ENCODE measurements at places on chromosomes 6 and 20. TPM values are rescaled to one million over a fixed set of nuclear protein-coding genes. Genes with fewer than 3 reads are reported as not detected.

Gene MEI4
- total RNA-seq: 3.4 TPM

Gene PPP1R16B
- 2.6 TPM for total RNA-seq

Gene ALDH5A1
- total RNA-seq: 3.4 TPM

Gene PACSIN1
- total RNA-seq: 0.72 TPM

Gene SNAI1
- not detected for total RNA-seq

Gene GSTA2
- total RNA-seq: 3.4 TPM

- no peak for DNase-seq
These were observed 20.6 kb upstream of the ARHGAP18 start for GRCh38 chr6:129730477-129731165.

- no peak for DNase-seq
These were observed 51.5 kb downstream of the SLC23A2 start for GRCh38 chr20:4949833-4950178.

- no peak for DNase-seq
These were observed 30.1 kb downstream of the PIM1 start for GRCh38 chr6:37200085-37200484.

DNA sequence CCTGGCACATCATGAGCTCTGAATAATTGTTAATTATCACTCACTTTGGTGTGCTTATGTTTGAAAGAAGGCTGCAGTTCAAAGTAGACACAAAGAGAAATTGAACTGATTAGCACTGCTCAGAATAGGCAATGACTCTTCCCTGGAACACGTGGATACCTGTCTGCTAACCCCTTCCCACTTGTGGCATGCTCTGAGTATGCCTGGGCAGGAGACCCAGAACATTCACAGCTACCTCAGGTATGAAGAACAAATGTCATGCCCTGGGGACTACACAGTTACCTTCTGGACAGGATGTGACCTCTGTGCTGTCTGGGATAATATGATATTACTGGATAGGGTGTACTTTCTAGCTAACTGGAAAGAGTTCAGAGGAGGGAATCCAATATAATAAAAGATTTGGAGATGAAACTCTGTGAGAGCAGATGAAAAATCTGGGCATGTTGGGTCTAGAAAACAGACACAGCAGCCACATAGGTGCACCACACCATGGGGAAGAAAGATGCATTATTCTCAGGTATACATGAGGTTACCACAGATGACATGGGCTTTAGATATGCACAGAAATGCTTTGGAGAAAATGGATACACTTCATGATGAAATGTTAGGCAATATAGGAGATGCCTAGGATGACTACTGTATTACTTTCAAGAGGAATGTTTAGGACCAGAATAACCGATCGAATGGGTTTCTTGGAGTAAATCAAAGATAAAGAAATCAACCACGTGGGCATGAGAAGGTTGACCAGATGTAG, 324.2 kb upstream of the PREP start:
- no peak for DNase-seq

GRCh38 chr6:106670236-106670635, 40.9 kb downstream of the QRSL1 start:
- no peak for DNase-seq

DNA sequence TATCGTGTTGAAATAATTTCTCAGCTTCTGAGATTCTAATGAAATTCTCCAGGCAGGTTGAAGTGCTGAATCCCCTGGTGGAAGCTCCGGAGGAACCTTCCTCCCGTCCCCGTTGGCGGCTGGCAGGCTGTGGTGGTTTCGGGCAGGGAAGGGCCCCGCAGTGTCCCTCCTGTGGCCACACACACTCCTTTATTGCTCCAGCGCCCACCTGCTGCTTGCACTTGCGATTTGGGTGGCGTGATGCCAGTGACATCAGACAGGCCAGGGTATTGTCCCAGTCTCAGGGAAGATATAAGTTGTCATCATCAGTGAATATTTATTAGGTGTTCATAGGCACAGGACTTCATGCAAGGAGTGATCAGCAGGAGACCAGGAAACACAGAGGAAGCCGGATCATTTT, 530.4 kb downstream of the QKI start:
- DNase-seq: no peak

GRCh38 chr6:137136065-137136464, 37.4 kb downstream of the IL22RA2 start:
- no peak for DNase-seq

GRCh38 chr6:137737836-137738596, 129.0 kb upstream of the TNFAIP3 start:
- DNase-seq: no peak

DNA sequence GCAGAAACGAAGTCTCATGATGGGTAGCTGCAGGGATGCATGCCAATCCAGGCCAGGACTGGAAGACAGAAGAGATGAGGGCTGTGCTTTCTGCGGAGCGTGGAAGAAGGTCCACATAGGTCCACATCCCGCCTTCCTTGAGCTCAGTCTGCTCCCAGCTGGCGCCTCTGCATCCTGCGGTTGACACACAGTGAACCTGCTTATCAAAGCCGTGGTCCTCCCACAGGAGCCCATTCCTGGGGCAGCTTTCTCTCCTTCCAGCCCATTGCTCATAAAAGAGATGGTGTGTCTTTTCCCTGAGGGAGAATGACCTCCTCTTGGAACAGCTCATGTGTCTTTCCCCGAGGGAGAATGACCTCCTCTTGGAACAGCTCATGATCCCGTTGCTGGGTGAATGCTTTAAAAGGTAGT, 225.4 kb downstream of the CDH4 start:
- no peak for DNase-seq

GRCh38 chr20:23628402-23629016, 9.2 kb downstream of the CST3 start:
- no peak for DNase-seq

DNA sequence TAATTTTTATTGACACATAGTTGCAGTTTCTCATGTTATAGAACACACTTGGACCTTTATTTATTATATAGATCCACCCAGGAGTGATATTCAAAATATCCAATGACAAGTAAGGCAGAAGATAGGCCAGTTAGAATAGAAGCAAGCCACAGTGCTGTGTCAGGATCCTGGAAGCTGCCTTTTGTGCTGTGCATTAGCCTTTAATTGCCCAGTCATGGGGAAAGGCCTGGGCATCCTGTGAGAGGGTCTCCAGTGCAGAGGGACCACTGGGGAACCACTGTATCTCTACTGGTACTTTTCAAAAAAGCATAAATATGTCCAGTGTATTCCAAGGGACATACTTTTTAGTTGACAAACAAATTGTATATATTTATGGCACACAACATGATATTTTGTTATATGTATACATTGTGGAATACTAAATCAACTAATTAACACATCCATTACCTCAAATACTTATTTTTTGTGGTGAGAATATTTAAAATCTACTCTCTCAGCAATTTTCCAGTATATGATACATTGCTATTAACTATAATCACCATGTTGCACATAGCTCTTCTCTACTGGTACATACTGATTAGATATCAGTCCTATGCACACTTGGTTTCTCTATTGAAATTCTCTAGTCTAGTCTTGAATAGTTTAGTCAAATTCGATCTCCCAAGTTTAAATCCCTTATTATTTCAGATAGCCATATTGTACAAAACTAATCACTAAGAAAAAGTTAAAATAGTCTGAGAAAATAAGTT, 59.5 kb downstream of the CDC40 start:
- no peak for DNase-seq

- DNase-seq: no peak
These were observed 135.1 kb upstream of the ENPP5 start for GRCh38 chr6:46305833-46306232.

- DNase-seq: no peak
These were observed 454.2 kb downstream of the GRIK2 start for GRCh38 chr6:101847690-101848089.

DNA sequence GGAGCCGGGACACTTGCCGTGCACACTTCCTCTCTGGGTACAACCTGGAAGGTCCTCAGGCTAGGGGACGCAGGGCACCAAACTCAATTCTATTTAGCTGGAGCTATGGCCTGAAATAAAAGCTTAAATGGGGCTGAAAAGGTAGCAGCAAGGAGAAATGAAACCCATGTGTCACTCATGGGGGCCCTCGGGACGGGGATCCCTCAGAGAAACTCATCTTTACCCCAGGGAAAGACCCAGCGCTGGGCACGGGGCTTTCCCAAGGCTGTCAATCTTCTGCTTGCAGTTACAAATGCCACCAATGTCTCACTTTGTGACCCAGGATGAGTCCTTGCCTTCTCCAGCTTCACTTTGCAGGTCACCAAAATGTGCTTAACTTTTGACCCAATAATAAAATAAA, 16.5 kb downstream of the SNAI1 start:
- DNase-seq: no peak

- peak; percentile 77 for DNase-seq
These were observed 17.8 kb upstream of the HMGN4 start for GRCh38 chr6:26520237-26520849.

DNA sequence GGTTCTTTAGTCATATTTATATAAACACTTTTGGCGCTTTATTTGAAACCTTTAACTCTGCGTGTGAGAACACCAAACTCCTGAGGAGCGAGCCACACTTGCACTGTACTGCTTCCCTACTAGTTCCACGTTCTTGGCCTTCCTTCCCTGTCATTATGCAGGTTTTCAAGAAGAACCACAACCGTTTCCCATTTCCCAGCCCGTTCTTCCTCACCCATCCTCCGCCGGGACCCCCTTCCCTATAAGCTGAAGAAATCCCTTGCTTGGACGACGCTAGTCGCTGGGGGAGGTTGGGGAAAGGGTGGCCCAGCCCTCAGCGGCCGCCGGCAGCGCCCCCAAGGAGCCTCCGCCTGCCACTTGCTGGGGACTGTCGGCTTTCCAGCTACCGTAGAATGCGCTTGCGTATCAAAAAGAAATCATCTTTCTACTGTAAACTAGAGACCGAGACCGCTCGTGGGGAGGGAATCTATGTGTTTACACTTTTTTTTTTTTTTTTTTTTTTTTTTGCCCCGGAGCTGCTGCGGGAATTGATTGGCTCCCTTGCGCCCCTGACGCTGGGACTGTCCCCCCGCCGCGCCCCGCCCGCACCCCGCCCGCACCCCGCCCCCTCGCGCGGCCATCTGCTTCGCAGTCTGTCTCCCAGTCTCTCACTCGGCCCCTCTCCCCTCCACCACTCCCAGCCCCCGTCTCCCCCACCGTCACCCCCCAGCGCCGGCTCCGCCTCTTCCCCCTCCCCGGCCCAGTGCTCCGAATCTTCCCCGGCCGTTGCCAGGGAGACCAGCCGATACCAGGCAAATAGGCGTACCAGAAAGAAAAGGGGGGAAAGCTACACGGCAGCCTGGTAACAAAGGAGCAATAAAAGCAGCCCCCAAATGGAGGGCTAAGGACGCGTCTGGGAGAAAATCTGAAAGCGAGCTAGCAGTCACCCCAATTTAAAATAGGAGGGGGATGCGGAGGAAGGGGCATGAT, 2.3 kb upstream of the MARCKS start:
- peak; percentile 95 for DNase-seq

DNA sequence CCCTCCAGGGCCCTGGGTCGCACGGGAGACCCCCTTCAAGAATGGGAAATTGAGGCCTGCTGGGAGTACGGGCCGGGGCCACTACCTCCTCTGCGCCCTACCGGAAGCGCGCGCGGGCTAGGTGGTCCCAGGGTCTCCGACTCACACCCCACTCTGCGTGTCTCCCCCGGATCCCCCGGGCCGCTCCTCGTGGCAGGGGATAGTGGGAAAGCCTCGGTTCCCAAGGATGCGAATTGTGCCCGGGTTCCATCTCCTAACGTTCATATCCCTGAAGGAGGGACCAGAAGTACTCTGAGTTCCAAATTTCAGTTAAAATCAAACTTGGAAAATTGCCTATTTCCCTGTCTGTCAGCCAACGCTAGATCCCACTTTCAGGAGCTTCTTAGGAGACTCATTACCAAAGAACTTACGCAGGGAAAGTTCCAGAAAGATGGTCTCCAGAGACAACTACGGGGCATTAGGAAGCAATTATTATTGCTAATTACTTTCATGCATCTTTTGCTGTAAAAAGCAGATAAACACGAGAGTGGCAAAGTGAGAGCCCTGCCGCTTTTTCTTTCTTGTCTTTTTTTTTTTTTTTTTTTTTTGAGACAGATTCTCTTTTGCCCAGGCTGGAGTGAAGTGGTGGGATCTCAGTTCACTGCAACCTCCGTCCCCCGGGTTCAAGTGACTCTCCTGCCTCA, 858 bp downstream of the FAM83D start:
- peak; percentile 4 for DNase-seq

GRCh38 chr6:92979281-92979680, 440.1 kb downstream of the EPHA7 start:
- peak; percentile 2 for DNase-seq

- no peak for DNase-seq
These were observed 468.2 kb downstream of the PKHD1 start for GRCh38 chr6:51619042-51619799.

- no peak for DNase-seq
These were observed 505.7 kb downstream of the CDKAL1 start for GRCh38 chr6:21039926-21040325.

DNA sequence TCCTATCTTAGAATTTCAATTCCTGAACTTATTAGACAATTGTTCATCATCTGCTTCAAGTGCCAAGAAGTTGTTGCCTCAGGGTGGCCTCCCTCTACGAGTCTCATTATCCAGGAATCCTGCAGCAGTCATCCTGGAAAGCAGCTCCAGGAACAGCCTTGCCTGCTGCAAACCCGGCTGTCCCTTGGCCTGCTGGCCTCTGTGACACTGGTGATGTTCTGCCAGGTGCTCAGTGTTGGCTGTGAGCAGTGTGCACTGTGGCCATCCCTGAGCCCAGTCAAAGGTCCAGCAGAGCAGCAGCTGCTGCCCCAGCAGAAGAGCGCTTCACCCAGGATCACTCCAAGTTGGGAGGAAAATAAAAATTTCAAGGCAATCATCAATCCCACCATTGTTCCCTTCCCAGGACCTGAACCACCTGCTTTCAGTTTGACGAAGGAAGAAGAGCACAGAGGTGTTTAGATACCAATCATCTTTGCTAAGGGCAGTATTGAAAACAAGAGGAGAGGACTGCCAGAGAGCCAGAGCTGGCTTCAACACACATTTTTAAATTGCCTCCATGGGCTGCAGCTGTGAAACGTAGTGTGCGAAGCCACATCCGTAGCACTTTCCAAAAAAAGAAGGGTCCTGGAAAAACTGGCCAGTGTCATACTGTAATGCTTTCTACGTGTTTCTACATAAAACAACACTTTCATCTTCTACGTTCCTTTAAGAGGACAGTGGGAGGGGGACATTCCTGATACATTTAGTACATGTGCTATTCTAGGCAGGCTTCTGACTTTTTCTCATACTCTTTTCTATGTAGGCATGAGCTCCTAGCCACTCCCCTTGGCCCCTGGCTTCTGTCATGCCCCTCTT, 7.2 kb upstream of the FAM50B start:
- peak; percentile 61 for DNase-seq

GRCh38 chr20:17573463-17573862, 3.6 kb downstream of the DSTN start:
- DNase-seq: no peak
